Stimulated activated CD4-positive, alpha-beta T cell treated with anti-CD3 and anti-CD28 coated beads, TNF-alpha, amount 100 ng/mL, for 1 hour (primary cell): ENCODE measurements at places on chromosomes 11 and 22.

- no peak for DNase-seq
Observed at GRCh38 chr11:127392575-127392974, 392.0 kb upstream of the KIRREL3 start.

GRCh38 chr11:109486129-109486528 is 64.1 kb downstream of the C11orf87 start:
- DNase-seq: no peak

- no peak for DNase-seq
Observed at GRCh38 chr11:75267171-75267970, 26.8 kb downstream of the TPBGL start.

- no peak for DNase-seq
Observed at GRCh38 chr11:68113986-68114385, 7.2 kb downstream of the CHKA start.

- DNase-seq: no peak
Observed at GRCh38 chr11:1208394-1209261, 14.2 kb upstream of the MUC5B start.

GRCh38 chr11:47394050-47394321 is 14.4 kb upstream of the SLC39A13 start:
- no peak for DNase-seq

DNA sequence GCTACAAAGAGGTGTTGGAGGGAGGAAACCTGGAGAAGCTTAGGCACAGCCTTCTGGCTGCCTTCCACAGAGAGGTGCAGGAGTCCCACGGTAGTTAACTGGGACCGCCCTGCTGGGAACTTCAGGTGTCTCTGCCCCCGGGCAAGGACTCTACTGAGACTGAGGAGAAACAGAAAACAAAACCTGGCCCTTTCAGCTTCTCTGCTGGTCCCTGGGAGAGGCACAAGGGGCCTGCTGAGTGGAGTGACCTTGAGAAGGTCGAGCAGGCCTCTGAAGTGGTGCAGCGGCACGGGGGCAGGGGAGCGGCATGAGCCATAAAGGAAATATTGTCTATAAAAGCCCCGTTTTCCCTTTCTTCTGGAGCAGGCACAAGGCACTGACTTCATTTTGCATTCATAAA is 38.9 kb downstream of the NTM start:
- no peak for DNase-seq

DNA sequence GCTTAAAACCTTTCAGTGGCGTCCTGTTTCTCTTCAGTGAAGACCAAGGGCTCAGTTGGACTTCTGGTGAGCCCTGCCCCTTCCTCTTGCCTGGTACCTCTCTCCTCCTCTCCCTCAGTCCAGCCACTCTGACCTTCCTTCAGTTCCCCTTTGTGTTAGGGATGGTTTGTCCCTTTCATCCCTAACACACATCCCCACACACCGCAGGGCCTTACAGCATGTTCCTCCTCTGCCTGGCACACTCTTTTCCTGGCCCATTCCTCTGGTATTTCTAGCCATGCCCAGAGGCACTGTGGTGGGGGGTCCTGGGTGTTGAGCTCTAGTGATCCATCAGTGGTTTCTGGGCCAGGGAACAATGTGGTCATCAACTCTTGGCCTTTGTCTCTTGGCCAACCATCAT is 21.4 kb downstream of the GNAZ start:
- DNase-seq: no peak
